Mesendoderm (in vitro differentiated cells): ENCODE measurements at places on chromosomes 16 and 17.

DNA sequence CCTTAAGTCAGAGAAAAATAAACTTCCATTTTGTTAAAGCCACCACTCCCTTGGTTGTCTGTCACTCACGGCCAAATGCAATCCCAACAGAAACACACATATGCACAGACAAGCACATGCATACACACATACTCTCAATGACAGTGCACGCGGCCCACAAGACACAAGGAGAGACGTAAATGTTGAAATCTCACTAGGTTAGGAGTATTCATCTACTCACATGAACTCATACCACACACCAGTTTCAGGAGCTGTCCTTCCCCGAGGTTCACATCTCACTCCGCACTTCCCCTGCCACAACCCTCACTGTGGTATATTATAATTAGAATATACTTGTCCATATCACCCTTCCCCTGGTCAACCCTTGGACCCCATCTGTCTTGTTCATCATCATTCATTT, 30.5 kb upstream of the CRYBA1 start:
- no peak for DNase-seq

DNA sequence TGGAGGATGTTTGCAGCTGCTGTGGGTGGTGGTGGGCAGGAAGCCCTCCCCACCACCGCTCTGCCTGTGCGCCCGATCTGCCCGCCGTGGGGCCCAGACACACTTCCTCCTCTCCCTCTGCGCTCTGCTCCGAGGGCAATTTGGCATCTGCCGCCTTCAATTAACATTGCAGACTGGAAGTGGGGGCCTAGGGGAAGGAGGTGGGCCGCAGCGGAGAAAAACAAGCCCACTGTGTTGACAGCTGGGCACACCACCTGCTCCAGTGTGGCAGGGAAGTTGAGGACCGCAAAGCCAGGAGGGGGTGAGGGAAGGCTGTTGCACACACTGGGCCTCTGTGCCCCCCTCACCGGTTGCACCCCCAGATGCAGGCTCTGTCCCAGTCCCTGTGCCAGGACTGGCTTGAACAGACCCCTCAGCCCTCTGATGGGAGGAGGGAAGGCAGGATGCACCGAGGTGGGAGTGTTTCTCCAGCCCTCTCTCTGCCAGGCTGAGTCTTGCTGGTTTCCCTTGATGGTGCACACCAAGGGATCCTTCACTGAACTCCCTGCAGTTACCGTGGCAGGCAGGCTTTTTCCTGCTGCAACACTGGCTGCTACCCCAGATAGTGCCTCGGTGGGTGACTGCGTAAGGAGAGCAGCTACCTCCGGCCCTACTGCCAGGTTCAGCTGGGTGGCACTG, 72.8 kb upstream of the MED9 start:
- DNase-seq = no peak

- peak; percentile 51 for DNase-seq
These were observed 10.1 kb downstream of the WFIKKN2 start for GRCh38 chr17:50845240-50846147.

DNA sequence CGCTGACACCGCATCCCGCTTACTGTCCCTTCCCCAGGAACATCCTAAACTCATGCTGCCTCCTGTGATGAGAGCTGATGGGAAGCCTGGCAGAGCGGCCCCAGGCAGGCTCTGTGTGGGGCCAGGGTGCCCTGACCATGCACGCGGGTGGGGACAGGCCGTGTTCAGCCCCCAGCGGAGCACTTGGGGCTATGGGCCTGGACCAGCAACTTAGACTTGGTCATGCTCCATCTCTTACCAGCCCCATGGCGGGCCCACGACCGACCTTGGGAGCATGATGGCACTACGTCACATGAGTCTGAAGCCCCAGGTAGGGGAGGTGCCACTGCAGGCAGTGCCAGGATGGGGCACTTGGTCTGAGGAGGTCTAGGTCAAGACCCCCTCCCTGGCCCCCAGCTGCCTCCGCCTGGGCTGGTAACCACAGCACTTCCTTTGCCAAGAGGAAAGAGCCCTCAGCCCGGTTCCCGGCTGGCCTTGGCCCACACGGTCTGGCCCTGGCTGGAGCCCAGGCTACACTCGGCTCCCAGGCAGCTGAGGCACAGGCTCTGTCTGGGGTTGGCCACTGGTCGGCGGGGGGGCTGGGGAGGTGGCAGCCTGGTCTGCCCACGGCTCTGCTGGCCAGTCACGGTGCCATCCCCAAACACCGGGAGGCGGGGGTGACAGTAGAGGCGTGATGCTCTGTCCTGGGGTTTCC, 25.7 kb downstream of the BAHCC1 start:
- DNase-seq = no peak

DNA sequence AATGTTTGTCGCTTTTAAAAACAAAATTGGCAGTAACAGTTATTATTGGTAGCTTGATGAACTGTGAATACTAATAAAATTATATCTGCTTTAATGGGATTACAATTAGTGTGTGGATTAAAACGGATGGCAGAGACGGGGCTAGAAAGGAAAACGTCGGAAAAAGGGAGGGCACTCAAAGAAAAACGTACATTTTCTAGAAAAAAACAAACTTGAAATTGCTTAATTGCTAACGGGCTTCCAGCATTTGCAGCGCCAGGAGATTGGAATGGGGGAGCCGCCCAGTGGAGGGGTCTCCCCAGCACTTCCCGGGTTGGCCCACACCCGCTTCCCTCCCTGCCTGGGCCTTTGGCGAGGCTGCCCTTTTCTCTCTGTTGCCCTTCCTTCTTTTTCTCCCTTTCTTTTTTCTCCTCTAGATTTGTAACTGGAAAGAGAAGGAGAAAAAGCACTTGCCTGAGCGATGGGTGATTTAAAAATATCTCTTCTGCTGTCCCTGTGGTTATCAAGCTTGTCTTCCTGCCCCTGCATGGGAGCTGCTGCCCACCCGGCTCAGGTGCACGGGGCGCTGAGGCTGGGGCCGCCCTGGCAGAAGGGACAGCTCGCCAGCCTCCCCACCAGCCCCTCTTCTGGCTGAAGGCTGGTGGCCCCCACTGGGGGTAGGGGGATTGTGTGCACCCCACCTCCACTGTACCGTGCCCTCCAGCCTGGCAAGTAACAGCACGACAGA, 5.9 kb downstream of the BAHCC1 start:
- no peak for DNase-seq

- no peak for DNase-seq
These were observed 3.1 kb downstream of the ATF7IP2 start for GRCh38 chr16:10388988-10389387.

- DNase-seq = no peak
These were observed 12.7 kb downstream of the DNAAF8 start for GRCh38 chr16:4746991-4747574.

- no peak for DNase-seq
These were observed 22.8 kb downstream of the PRKCB start for GRCh38 chr16:23858542-23858941.

- no peak for DNase-seq
These were observed 13.1 kb downstream of the SKA2 start for GRCh38 chr17:59141860-59142259.

DNA sequence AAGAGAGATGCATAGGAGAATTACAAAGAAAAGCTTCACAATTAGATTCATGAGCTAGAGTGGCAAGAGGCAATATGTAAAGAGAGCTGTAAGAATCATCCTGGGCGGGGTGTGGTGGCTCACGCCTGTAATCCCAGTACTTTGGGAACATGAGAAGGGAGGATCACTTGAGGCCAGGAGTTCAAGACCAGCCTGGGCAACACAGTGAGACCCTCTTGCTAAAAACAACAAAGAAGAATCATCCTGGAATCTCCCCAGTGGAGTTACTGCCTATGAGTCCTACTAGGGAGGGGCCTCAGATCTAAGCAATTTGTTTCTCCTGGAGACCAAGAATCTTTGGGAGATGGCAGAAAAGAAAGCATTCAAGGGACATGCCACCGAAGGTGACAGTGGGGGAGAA, 119.1 kb downstream of the HIC1 start:
- DNase-seq = no peak

DNA sequence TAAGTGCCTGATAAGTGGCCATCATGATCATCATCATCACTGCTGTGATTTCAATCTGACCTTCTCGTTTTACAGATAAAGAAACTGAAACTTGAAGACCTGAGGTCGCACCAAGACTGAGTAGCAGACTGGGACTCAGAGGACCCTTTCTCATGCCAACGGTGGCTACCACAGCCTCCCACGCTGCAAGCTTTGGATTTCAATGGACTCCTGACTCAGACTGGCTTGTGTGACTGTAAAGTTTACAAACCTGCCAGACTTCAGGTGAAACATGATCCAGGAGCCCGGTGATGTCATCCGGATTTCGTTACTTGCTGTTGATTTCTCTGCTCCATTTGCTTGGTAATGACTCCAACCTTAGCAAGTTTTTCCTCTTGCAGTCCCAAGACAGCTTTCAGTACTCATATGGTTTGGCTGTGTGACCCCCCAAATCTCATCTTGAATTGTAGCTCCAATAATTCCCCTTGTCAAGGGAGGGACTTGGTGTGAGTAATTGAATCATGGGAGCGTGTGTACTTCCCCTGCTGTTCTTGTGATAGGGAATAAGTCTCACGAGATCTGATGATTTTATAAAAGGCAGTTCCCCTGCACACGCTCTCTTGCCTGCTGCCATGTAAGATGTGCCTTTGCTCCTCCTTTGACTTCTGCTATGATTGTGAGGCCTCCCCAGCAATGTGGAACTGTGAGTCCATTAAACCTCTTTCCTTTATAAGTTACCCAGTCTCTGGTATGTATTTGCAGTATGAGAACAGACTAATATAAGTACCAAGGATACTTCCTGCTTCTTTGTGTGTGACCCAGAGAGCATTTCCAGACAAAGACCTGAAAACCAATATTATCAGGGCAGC, 26.7 kb upstream of the IRX6 start:
- peak; percentile 26 for DNase-seq

DNA sequence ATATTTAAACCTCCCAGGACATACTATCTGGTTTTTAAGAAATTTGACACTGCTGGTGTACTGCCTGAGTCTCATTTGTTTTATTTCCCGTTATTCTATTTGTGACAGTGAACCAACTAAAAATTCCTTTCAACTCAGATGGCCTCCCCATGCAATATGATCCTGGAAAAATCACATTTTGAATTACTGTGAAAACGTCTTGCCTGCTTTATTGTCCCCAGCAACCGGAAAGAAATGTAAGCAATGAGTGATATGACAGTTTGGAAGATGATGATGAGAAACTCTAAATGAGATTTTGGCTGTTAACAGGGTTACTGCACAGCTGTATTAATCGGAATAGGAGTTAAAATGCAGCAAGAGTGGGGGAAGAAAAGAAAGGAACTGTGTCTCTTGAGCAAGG, 590.7 kb upstream of the CDH5 start:
- DNase-seq = no peak

DNA sequence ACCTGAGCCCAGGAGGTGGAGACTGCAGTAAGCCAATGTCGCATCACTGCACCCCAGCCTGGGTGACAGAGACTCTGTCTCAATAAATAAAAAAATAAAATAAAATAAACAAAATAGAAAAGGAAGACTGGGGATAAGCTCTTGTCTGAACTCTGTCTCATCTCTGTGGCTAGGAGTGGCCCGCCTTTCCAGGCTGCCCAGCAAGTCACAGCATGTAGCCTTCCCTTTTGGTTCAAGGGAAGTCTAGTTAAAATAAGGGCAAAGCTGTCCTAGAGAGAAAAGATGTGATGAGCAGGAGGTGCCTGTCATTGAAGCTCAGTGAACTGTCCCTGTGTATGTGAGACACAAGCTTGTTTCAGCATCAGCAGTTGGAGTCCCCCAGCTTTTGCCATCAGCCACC, 2.7 kb upstream of the GFAP start:
- no peak for DNase-seq

GRCh38 chr17:43438626-43439025, 39.8 kb downstream of the ARL4D start:
- peak; percentile 92 for DNase-seq

- no peak for DNase-seq
These were observed 119.3 kb downstream of the STX8 start for GRCh38 chr17:9456330-9456729.

- DNase-seq = no peak
These were observed 1.6 kb downstream of the COASY start for GRCh38 chr17:42563543-42563942.

DNA sequence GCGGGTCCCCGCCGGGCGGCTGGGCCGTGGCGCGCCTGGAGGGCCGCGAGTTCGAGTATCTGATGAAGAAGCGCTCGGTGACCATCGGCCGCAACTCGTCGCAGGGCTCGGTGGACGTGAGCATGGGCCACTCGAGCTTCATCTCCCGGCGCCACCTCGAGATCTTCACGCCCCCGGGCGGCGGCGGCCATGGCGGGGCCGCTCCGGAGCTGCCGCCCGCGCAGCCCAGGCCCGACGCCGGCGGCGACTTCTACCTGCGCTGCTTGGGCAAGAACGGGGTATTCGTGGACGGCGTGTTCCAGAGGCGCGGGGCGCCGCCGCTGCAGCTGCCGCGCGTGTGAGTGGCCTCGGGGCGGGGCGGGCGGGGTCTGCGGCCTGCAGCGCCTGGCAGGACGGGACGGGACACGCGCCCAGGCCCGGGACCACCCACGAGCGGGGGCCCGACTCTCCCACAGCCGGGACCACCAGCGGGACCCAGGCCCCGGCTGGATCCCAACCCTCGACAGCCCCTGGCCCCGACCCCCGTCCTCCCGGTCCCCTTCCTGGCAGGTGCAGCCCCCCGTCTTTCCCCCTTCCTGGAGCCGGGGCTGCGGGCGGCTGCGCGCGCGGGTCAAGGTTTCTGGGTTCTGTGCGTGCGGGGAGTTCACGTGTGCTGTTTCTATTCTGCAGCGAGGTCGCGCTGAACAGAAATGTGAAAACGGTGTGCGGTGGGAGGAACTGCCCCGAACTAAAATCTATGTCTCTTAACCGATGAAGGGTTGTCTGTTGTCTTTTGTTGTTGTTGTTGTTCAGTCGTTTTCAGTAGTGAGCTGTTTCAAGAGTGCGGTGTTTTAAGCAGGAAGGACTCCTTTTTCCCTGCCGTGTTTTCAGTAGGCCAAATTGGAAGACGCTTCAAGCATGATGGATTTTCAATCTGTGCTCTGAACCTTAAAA, 705 bp downstream of the FOXK2 start:
- no peak for DNase-seq

GRCh38 chr17:63491977-63492618, 15.2 kb downstream of the ACE start:
- DNase-seq = no peak
